Right renal cortex interstitium (tissue), 3 donors: ENCODE measurements at places on chromosomes 1 and 21.

DNA sequence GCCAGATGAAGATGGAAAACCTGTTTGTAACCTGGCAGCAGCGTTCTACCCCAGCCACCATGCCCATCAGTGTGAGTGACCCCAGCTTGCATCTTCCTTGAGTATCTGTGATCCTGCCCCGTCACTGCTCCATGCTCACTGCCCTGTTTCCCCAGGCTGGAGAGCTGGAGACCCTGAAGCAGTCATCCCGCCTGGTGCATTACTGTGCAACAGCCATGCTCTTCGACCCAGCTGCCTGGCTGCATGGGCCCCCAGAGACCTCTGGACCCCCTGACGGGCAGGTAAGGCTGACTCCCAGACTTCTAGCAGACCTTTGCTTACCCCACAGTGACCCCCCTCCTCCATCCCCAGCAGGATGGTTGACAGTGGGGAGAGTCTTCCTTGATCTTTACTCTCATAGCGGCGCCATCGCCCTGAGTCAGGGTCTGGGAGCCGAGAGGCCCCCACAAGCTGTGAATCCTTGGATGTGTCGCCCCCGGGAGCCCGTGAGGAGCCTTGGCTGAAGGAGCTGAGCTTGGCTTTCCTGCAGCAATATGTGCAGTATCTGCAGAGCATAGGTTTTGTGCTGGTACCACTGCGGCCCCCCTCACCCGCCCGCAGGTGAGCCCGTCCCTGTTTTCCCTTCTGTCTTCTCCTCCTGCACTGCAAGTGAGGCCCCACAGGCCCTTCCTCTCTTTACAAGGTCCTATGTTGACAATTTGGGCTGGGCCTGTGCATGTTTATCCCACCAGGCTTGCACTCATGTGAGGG lies 10.4 kb downstream of the HYI start:
- no peak for DNase-seq

DNA sequence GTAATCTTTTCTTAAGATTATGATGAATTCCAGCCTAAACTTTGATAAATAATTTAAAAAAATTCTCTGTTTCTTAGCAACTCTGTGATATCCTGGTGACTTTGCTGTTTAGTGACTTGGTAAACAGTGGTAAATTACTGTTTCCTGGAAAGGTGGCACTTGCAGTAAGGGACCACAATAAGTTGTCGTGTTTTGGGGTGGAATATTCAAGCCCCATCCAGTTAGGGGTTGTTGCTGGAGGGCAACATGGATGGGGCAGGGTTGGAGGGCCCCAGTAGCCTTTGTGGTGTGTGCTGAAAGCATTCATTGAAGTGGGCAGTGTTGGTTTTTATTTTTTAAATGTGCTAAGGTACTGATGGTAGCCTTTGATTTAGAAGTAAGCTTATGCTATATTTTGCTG lies 30.3 kb downstream of the PRDM2 start:
- no peak for DNase-seq

- DNase-seq: no peak
These were observed 229.1 kb downstream of the KCNJ6 start for GRCh38 chr21:37686991-37687810.

DNA sequence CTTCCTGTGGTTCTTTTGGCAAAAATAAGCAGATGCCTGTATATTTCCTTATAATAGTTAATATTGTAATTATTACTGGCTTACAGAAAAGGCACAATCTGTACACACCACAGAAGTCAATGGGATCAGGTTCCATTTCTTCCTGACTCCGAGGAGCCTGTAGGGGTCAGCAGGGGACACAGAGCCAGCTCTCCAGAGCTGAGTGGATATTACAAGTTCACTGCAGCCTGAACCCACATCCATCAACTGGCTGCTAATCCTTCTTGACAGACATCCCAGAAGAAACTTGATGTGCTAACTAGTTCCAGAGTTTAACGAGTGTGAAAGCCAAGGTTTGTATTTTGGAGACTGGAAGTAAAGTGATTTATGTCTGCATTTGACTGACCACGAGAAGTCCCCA lies 203.8 kb downstream of the LMX1A start:
- no peak for DNase-seq

GRCh38 chr1:202264300-202264699 lies 70.7 kb downstream of the LGR6 start:
- no peak for DNase-seq

GRCh38 chr21:46017148-46017547 lies 35.6 kb downstream of the COL6A1 start:
- no peak for DNase-seq

- DNase-seq: no peak
These were observed 3.6 kb downstream of the S100A6 start for GRCh38 chr1:153532181-153532580.

DNA sequence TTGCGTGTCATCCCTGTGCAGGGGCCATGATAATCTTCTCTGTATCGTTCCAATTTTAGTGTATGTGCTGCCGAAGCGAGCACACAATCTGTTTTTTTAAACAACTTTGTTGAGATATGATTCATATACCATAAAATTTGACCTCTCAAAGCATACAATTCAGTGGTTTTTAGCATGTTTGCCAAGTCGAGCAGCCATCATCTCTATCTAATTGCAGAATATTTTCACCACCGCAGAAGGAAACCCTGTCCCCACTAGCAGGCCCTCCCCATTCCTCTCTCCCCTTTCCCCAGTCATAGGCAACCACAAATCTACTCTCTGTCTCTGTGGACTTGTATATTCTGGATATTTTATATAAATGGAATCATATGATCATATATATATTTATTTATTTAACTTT lies 78.7 kb upstream of the TINAGL1 start:
- DNase-seq: no peak

GRCh38 chr1:83619170-83619896 lies 379.6 kb downstream of the TTLL7 start:
- DNase-seq: no peak

DNA sequence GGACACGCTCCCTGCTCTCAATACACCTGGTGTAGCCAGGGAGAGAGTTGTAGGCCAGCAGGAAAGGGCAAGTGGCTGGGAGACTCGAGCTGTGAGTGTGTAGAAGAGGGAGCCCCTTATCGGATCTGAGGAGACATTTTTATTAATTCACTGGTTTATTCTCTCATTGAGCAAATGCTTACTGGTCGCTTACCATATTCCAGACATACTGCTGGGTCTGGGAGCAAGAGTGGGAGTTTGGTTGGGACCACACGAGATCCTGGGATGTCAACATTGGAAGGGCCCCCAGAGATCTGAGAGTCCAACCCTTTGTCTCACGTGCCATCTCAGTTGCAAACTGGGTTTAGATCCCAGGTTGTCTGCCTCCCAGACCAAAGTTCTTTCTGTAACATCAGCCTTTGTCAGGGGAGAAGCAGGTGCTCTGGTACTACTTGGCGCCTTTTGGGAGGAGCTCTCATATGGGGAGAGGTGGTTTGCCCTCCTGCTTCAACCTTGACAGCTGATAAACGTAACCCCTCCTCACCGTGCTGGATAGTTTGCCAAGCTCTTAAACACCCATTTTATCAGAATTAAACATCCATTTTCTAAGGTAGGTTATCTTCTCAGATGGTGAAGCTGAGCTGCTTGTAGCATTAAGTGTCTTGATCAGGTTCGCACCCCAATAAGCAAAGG lies 742 bp downstream of the TMEM222 start:
- DNase-seq: no peak
